ENCODE measurements at places on chromosomes 2 and 18.

DNA sequence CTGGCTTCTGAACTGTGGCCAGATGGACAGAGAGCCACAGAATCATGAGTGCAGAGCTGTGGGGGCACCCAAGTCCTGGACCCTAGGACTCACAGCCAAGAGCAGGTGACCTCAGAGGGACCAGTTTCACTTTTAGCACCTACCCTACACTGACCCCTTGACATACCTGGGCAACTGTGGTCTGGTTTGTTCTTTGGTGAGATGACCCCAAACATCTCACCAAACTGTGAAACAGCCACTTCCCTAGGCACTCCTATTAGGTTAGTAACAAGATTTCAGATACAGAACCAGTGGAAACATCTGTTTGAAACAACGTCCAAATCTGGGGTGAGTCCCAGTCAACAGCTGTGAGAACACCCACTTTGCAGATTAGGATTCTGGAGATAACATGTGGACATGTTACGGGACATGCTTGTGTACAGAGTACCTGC, 1.9 kb upstream of the ZFP36L2 start:
- no peak for DNase-seq

GRCh38 chr2:62010632-62011256, 105.3 kb downstream of the COMMD1 start:
- DNase-seq, result no peak

GRCh38 chr2:41791523-41791922, 256.3 kb upstream of the PKDCC start:
- no peak for DNase-seq

DNA sequence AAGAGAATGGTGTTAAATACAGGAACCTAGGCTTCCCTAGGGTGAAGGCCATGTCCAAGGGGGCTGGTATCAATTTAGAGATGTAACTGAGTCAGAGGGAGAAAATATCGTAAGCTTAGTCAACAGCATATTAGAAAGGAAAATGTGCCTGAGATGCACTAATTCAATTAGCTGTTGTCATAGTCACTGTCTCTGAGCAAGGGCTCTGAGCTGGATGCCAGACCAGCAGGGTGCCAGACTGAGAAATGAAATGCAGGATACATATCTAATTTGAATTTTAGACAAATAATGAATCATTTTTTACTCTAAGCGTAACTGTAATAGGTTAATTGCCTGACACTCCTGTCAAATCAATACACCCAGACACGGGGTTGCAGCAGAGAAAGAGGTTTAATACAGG, 11.4 kb upstream of the SLC35F6 start:
- DNase-seq, result no peak

GRCh38 chr18:6520901-6521300, 106.2 kb upstream of the L3MBTL4 start:
- DNase-seq, result no peak

GRCh38 chr2:77552956-77553355, 30.8 kb upstream of the LRRTM4 start:
- no peak for DNase-seq

DNA sequence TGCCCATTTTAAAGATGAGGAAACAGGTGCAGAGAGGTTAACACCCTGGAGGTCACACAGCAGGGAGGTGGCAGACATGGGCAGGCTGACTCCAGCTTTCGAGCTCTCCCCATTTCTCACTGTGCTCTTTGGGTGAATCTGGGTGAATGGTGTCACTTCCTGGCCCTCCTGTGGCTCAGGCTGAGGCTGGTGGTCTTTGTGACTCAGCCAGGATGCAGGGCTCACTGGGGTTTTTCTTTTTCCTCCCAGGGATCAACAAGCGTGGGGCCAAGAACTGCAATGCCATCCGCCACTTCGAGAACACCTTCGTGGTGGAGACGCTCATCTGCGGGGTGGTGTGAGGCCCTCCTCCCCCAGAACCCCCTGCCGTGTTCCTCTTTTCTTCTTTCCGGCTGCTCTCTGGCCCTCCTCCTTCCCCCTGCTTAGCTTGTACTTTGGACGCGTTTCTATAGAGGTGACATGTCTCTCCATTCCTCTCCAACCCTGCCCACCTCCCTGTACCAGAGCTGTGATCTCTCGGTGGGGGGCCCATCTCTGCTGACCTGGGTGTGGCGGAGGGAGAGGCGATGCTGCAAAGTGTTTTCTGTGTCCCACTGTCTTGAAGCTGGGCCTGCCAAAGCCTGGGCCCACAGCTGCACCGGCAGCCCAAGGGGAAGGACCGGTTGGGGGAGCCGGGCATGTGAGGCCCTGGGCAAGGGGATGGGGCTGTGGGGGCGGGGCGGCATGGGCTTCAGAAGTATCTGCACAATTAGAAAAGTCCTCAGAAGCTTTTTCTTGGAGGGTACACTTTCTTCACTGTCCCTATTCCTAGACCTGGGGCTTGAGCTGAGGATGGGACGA, 13.2 kb downstream of the ITM2C start:
- DNase-seq, result no peak

GRCh38 chr2:183505911-183506310, 381.7 kb downstream of the NUP35 start:
- no peak for DNase-seq

Measured in T-helper 17 cell (primary cell).